ENCODE measurements at places on chromosomes 12 and 14.

- DNase-seq, result no peak
Observed at GRCh38 chr12:88753066-88753465, 172.8 kb upstream of the KITLG start.

GRCh38 chr12:131430158-131430742, 280.6 kb upstream of the SFSWAP start:
- no peak for DNase-seq

DNA sequence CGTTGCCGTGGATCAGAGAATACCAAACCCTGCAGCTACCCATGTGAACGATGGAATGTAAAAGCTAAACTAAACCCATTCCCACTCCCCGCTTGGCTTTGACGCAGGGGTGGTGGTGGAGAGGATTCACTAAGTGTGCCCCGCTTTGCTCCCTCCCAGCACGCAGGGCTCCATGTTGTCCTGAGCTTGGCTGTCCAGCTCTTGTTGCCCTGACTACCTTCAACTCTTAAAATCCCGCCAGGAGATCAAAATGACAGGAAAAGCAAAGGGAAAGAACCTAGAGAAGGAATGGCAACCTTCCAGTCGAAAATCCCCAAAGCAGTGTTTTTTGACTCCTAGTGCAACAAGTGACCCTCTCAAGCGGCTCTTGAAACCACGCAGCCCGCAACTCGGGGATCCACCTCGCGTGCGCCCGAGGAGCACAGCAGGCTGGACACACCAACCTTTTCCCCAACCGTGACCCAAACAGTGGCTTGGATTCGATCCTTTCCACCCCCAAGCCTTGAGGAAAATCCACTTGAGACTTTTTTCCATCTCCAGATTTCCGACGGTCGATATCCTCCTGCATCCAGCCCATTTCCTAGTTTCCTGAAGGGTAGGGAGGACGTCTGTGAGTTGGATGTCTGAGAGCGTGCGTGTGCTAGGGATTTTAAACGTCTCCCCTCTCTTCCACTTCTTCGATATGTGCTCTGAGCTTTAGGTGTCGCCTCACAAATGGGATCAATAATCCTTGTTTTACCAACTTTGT, 1.4 kb downstream of the SYT10 start:
- DNase-seq, result peak; percentile 37

DNA sequence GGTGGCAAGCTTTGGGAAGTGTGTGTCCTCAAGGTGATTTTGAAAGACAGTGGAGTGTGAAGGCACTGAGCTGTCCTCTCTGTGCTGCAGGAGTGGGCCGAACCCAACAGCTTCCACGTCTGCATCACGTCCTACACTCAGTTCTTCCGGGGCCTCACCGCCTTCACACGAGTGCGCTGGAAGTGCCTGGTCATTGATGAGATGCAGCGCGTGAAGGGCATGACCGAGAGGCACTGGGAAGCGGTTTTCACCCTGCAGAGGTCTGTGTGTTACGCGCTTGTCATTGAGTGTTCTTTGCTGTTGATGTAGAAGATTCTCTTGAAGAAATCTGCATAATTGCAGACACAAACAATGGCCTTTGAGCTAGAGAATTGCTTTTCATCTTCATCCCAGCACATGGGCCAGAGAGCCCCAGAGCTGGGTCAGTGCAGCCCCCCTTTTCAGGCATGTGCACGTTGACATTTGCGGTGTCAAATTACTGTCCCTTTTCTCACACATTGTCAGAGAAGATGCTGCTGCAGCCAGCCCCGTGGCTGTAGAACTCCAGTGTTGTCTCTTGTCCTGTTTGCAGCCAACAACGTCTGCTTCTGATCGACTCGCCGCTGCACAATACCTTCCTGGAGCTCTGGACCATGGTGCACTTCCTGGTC, 63.3 kb downstream of the EP400 start:
- DNase-seq, result no peak

GRCh38 chr12:56299308-56299852, 750 bp downstream of the CS start:
- no peak for DNase-seq

GRCh38 chr12:51036279-51036678, 10.1 kb upstream of the SLC11A2 start:
- DNase-seq, result no peak

GRCh38 chr14:96082420-96083300, 43.5 kb downstream of the C14orf132 start:
- DNase-seq, result no peak

GRCh38 chr12:63899396-63899795, 54.9 kb downstream of the SRGAP1 start:
- DNase-seq, result no peak

DNA sequence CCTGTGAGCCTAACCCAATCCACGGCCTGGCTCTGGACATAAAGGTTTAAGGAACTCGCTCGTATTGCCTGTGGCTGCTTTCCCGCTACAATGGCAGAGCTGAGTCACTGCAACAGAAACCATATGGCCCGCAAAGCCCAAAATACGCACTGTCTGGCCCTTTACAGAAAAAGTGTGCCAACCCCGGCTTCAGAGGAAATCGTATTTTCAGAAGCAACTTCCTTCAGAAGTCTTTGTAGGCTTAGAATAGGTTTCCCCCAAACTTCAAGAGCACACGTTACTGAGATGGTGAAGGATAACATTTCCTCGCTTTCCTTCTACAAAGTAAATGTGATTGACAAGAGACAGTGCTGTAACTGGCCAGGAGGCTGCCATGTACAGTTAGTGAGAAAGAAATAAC, 34.8 kb upstream of the TESC start:
- no peak for DNase-seq

- no peak for DNase-seq
Observed at GRCh38 chr12:107921062-107921461, 146.6 kb downstream of the ASCL4 start.

GRCh38 chr14:68000511-68000910, 180.9 kb downstream of the RAD51B start:
- DNase-seq, result no peak

DNA sequence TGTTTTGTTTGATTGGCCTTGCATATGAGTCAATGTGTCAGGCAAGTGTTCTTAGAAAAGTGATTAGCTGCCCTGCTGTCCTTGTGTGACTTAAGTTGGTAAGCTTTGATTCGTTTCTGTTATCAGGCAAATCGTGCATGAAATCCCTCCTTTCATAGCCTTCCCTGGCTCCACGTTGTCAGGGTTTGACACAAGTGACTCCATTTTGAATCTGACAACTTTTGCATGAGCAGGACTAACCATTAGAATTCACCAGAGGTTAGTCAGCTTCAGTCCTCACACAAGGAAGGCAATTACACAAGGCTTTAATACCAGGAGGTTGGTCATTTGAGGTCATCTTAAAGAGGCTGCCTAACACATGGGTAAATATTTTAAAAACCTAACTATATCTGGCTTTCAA, 68.2 kb downstream of the GPATCH2L start:
- DNase-seq, result no peak

DNA sequence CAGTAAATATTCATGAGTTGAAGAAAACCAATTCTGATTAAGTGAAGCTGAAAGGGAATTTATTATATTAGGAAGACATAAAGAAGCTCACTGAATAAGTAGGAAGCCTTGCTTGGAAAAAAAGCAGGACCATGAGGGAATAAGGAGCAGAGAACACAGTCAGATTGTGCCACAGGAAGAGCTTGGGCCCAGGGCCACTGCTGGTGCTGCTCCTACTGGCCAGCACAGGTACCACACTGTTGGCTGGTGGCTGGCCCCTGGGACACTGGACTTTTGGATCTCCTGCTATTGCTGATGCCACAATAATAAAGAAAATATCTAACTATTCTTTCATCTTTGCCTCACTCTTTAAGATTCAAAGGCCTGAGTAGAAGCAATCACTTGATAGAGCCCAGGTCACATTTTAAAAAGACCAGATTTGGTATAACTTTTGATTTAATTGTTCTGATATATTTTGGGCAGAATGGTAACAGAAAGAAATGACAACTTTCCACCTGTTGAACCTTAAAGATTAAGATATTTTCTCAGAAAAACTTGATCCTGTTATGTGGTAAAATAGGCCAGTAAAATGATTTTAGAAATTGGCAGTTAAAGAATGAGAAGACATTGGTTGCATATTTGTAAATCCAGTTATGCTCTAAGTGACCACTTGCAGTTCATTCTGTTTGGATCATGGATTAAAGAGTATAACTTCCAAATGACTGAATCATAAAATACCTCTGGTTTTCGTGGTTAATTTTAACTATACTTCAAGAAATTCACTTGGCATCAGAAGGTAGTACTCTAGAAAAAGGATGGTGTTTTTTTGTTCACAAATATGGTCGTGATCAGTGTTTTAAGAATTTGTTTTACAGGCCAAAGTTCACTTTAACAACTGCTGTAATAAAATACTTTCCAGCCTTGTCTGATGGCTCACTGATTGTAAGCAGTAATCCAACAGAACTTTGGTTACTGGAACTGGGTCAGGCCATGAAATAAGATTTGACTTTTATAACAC, 68.3 kb downstream of the DERA start:
- DNase-seq, result no peak

GRCh38 chr12:8038659-8039114, 6.2 kb downstream of the FOXJ2 start:
- DNase-seq, result peak; percentile 89

- DNase-seq, result no peak
Observed at GRCh38 chr12:110180591-110181005, 56.4 kb downstream of the IFT81 start.

DNA sequence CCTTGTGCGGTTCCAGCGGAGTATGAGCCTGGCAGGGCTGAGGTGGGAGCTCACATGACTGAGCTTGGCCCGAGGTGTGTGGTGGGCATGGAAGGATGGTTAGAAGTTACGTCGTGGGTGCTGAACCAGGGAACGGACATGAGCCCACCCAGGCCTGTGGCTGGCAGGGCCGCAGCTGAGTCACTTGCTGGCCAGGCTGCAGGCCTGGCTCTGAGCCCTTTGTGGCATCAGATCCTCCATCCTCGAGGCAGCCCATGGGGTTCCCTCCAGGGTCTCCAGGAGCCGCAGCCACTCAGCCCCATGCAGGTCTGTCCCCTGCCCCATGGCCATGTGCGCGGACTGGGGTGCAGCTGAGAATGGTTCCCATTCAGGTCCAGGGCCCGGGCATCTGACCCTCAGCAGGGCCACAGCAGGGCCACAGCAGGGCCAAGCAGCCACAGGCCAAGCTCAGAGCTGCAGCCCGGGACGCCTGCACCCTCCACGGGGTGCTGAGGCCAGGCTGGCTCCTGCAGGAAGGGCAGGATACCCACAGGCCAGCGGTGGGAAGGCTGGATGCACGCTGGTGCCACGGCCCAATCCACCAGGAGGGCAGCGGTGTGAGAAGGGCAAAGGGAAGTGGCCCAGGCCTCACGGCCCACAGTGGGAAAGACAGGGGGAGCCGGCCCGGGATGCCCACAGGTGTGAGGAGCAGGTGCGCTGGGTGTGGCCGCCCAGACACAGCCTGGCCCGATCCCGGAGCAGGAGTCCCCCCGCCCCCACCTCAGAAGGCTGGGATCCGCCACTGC, 26.3 kb upstream of the ULK1 start:
- DNase-seq, result no peak

DNA sequence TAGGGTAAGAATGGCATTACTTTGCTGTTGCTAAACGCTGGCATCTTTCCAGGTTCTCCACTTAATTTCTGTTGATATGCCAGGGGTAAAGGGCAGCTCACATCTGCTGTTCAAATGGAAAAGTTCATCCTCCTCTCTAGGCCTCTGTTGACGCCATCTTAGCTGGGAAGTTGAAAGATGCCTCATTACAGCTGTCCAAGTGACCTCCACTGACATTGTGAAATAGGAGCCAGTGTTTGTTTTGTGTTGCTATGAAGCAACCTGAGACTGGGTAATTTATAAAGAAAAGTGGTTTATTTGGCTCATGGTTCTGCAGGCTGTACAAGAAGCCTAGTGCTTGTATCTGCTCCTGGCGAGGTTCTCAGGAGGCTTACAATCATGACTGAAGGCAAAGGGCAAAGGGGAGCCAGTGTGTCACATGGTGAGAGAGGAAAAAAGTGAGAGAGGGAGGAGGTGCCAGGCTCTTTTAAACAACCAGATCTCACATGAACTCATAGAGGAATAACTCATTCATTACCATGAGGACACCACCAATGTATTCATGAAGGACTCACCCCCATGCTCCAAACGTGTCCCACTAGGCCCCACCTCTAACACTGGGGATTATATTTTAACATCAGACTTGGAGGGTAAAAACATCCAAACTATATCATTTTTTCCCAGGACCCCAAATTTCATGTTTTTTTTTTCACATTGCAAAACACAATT, 3.2 kb upstream of the ADAM21 start:
- no peak for DNase-seq

DNA sequence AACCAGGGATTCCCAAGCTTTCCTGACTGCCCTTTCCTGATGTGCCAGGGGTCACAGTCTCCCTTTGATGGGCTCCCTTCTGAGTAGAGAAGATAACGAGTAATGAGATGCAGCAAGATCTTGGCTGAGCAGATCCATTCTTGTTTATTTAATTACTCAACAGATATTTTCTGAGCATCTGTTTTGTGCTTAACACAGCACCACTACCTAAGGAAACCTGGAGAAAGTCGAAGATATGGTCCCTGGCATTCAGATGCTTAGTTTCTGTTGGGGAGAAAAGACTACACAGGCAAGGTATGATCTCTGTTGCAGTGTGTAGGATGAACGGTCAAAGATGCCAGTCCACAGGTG, 3.9 kb downstream of the AJUBA start:
- no peak for DNase-seq

DNA sequence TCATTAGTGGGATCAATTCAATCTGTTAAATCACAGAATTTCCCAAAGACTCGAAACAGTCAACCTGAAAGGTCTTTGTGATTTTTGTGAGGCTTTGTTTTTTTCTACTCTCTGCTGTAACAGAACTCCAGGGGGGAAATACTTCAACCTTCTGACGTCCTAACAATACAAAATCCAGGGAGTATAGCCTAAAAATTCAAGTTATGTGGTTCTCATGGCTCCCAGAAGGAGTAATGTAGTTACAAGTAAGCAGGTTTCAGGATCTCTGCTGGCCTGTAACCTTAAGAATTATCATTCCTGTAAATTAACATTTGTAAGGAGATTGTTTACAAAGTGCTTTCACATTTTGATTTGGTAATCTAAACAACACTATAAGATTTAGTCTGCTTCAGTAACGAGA, 39.9 kb downstream of the VEZT start:
- no peak for DNase-seq

- peak; percentile 74 for DNase-seq
Observed at GRCh38 chr12:73935817-73936216, 601.8 kb upstream of the ATXN7L3B start.

- no peak for DNase-seq
Observed at GRCh38 chr12:2811801-2812200, 667 bp upstream of the ITFG2 start.

DNA sequence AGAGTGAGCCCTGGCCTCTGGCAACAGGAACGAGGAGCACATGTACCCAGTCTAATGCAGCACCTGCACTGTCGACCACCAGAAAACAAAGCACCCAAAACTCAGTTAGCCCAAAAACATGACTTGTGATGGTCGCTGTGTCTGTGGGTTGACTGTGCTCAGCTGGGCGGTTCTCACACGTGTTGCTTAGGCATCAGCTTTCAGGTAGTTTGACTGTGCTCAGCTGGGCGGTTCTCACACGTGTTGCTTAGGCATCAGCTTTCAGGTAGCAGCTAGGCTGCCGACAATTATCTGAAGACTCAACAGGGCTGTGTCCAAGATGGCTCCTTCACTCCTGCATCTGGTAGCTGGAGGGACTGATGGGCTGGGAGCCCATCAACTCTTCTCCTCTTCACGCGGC, 1.2 kb upstream of the LRCOL1 start:
- no peak for DNase-seq

Measured in NCI-H1105 treated with DMSO at 0.1 percent for 48 hours (cell line).